Activated naive CD4-positive, alpha-beta T cell treated with anti-CD3 and anti-CD28 coated beads for 36 hours (primary cell): ENCODE measurements at places on chromosomes 1 and 21.

GRCh38 chr1:227788271-227789083, 27.0 kb upstream of the PRSS38 start:
- peak; percentile 68 for DNase-seq

DNA sequence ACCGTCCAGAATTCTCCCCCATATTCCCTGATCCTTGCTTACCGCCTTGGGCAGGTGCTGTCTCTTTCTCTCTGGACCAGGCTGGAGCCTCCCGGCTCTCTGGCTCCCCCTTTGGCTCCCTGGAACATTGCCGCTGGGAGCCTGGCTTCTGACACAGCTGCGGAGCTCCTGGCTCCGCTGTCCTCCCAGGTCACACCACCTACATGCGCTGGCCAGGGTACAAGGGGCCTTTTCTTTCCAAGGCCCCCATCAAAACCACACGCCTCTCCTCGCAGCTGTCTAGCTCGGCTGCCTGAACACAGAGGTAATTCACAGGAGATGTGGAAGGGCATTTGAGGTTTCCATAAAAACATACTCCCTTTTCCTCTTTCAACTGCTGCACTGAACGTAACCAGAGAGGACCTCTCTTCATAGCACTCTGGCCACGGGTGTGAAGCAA, 7.5 kb upstream of the ZNF648 start:
- DNase-seq: peak; percentile 51

DNA sequence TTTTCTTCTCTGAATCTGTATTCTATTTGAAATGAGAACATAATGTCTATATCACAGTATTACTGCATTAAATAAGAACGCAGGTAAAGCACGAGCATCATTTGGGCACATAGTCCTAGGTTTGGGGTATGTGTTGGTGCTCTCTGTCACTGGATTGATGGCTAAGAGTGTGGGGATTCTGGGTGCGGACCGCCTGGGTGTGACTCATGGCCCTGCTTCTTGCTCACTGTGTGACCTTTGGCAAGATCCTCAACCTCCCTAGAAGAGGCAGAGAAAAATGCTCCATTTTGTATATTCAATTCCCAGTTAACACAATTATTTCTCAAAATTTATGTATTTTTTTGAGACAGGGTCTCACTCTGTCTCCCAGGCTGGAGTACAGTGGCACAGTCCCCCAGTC, 99.7 kb downstream of the LAMC2 start:
- DNase-seq: no peak

DNA sequence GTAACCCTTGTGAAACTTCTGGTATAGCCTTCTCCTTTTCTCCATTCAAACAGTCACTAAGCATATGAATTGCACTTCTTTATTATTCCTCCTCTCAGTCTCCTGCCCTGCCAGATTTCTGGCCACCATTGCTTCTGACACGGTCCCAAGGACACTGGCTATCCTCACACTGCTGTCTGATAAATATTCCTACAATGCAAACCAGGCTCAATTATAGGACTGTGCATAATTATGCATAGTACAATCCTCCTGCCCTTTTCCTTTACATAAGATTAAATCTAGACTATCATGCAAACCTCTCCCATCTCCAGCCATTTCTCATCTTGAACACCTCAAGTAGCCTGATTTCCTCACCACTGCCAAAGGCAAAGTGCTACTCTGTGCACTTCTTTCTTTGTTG, 704.3 kb upstream of the ADAMTS5 start:
- no peak for DNase-seq

GRCh38 chr1:165840423-165840822, 13.0 kb downstream of the UCK2 start:
- no peak for DNase-seq

DNA sequence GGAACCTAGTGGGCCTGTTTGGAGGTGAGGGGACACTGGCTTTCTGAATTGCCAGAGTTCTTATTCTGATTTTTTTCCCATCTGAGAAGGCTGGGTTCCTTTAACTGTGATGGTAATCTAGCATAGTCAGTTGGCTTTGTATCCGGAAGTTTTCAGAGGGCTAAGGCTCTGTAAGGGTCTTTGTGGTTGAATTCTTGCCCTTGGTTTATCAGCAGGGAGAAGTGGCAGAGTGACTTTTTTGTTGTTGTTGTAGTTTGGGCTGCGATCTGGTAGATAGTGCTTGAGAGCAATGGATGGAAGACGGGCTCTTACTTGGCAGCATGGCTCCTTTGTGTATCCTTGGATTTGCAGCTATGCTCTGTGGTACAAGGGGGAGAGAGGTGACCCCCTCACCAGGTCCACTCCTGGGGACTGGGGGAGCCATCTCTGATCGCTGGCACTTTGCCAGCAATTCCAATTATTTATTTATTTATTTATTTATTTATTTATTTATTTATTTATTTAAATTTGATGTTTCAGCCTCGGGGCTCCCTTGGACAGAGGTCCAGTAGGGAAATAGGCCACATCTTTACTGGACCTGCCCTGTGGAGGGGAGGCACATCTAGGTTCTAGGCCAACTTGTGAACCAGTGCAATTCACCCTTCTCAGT, 18.5 kb downstream of the TCP10L start:
- DNase-seq: no peak

DNA sequence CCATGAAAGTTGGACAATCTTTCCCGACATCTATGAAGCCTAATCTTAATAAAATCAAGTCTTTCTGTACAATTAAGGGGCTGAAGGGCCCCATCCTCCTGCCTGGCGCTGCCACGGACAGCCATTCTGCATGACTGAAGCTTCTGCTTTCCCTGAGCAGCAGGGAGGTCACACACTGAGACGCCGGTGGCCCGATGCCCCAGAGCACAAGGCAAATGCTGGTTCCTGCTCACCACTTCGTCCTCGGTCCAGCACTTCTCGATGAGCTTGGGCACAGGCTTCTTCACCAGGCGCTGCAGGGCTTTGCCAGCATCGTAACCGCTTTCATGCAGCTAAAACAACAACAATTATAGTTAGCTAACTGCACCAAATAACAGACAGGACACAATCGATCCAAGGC, 147.8 kb downstream of the SLC45A1 start:
- DNase-seq: no peak

DNA sequence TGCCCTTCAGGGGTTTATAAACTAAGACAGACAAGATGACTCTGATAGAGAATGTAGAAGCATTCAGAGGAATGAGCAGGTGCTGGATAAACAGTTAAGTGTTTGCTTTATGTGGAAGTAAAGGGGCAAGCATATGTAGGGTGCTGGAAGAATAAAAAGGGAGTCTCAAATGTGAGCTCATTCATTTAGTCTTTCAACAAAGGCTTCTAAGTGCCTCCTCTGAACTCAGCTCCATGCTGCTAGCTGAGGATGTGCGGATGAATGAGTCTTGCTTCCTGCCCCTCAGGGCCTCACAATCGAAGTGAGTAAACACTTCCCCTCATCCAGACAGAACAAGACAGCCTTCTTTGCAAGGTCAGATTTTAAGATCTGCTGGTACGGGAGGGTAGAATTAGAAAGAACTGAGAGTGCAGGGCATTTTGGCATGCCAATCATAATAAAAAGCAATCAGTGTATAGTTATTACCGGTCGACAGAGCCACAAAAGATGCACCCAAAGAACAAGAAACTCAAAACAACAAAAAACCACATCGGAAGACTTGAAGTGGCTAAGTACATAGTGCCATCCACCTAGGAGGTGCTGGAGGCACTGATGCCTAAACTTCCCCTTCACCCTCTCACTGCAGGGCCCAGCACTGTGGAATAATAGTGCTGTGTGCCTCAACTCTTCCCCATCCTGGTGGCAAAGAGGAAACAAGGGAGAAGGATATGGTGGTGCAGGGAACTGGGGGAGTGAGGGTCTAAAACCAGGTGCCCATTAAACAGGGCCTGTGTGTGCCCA, 69.8 kb downstream of the TNR start:
- no peak for DNase-seq

- DNase-seq: no peak
Measured at GRCh38 chr1:3431266-3431665, 23.2 kb upstream of the ARHGEF16 start.

GRCh38 chr1:92203105-92203504, 14.6 kb upstream of the C1orf146 start:
- DNase-seq: no peak

- peak; percentile 23 for DNase-seq
Measured at GRCh38 chr1:181397845-181398244, 85.5 kb upstream of the CACNA1E start.

- DNase-seq: no peak
Measured at GRCh38 chr1:231395076-231395997, 26.8 kb downstream of the EGLN1 start.

DNA sequence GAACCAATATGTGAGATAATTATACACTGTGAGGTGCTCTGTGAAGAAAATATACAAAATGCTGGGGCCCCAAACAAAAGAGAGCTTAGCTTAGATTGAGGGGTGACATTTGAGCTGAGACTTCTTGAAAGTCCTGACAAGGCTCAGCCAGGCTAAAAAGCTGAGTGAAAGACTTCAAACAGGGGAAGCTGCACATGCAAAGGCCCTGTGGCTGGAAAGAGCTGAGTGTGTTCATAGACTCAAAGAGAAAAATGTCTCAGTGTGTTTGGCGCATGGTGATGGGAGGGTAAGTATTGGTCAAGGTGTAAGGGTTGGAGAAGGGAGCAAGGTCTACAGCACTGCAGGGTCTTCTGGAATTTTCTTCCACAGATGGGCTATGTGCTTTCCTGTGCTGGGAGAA, 127.2 kb upstream of the KLHDC7A start:
- DNase-seq: no peak

DNA sequence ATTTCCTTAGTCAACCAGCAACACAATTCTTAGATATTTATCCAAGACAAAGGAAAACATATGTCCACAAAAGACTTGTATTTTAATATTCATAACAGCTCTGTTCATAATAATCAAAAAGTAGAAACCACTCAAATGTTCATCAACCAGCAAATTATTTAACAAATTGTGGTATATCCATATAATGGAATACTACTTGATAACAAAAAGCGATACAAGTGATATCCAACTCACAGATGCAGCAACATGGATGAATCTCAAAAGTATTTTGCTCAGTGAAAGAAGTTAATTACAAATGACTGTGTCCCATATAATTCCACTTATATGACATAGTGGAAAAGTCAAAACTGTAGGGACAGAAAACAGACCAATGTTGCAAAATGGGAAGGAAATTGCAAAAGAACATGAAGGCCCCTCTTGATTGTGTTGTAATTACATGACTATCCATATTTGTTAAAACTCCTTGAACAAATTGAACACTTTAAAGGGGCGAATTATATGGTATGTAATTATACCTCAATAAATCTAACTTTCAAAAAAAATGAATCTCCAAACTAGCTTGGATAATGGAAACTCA, 116.9 kb downstream of the EDEM3 start:
- DNase-seq: no peak

- DNase-seq: no peak
Measured at GRCh38 chr1:180366371-180367068, 135.9 kb downstream of the ACBD6 start.

- no peak for DNase-seq
Measured at GRCh38 chr21:22516230-22516629, 1518.0 kb downstream of the NCAM2 start.

GRCh38 chr1:4353090-4353856, 301.1 kb upstream of the AJAP1 start:
- no peak for DNase-seq

DNA sequence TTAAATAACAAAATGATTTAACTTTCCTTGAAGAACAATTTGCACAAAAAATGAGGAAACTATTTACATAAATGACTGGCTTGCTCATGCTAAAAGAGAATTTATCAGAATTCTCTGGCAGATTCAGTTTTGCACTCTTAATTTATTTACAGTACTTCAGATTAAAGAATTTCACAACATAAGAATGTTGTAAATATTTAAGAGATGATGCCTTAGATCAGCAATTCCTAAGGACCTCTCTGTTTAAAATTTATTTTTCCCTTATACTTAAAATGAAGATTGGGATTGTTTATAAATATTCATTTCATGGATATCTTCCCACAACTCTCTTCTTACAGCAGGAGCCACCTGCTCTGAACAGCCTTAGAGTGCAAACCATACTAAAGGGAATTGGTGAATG, 120.8 kb downstream of the OLFM3 start:
- no peak for DNase-seq

DNA sequence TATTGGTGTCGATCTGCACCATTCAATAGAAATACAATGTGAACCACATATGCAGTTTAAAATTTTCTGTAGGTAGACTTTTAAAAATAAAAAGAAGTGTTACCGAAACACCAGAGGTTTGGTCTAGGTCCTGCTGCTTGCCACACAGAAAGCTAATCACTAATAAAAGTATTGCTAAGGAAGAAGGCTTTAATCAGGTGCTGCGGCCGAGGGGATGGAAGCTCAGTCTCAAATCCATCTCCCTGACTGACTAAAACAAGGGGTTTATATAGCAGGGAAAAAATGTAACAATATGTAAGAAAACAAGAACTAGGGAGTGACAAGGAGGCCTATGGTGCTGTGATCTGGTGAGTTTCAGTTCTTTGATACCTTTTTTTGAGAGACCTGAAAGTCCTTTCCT, 99.3 kb downstream of the XPR1 start:
- DNase-seq: no peak
